Psoas muscle (tissue), 8 donors: ENCODE measurements at places on chromosomes 3 and 15. TPM values are rescaled to one million over a fixed set of nuclear protein-coding genes. Genes with fewer than 3 reads are reported as not detected.

The KIF15 gene
- total RNA-seq, result 0.45 TPM

The WDR93 gene
- total RNA-seq, result not detected

DNA sequence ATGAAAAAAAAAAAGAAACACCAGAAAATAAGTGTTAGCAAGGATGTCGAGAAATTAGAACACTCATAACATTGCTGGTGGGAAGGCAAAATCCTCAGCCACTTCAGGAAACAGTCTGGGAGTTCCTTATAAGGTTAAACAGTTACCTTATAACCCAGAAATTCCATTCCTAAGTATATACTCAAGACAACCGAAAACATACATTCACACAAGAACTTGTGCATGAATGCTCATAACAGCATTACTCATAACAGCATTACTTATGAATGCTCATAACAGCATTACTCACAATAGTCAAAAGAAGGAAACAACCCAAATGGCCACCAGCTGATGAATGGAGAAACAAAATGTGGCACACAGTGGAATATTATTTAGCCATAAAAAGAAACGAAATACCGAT, 34.8 kb upstream of the DCP1A start:
- DNase-seq, result no peak

- DNase-seq, result no peak
Measured at GRCh38 chr3:5143464-5143863, 21.4 kb downstream of the ARL8B start.

DNA sequence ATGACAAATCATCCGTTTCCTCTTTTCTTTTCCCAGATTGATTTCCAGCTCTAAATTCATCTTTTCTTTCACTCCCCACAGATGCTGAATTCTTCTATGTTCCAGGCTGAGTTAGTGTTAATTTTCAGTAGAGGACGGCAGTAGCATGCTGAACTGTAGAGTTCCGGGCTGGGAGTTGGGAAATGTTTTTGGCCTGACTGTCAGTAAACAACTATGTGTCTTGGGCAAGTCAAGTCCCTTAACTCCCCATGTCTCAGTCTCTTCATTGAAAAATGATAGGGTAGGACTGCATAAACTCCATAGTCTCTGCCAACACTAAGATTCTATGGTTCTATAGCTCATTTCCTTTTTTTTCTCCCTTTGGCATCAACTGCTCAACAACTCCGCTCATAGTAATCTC, 333.9 kb downstream of the TIGIT start:
- DNase-seq, result peak; percentile 46

DNA sequence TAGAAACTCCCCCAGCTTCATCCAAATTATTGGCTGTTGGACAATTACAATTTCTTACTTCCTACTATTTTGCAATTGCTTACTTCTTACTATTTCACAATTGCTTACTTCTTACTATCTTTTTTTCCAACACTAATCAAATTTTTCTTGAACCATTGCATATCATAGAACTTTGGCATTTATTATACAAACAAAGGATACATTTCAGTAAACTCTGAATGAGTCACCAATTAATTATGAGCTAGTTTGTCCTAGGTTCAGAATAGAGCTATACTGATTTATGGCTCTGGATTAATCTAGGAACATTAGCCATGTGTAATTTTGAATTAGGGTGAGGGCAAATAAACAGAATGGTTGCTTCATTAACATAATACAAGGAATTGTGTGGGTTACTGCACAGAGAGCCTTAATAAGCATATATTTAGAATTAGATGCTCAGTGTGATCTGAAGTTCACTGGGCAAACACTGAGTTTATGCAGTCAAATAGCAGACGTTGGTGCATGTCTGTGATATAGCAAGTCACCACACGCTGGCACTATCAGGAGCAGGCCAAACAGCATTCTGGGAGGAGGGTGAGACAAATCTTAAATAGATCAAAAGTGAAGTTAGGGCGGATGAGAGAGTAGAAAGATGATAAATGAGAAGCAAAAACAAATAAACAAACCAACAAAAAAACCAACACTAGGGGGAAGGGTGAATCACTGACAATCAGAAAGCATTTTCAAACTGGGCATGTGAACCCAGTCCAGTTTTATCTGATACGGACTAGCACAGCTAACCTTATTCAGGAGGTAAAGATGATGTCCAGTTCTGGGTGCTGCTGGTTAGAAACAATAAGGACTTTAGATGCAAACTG, 21.5 kb downstream of the GABRR3 start:
- no peak for DNase-seq

DNA sequence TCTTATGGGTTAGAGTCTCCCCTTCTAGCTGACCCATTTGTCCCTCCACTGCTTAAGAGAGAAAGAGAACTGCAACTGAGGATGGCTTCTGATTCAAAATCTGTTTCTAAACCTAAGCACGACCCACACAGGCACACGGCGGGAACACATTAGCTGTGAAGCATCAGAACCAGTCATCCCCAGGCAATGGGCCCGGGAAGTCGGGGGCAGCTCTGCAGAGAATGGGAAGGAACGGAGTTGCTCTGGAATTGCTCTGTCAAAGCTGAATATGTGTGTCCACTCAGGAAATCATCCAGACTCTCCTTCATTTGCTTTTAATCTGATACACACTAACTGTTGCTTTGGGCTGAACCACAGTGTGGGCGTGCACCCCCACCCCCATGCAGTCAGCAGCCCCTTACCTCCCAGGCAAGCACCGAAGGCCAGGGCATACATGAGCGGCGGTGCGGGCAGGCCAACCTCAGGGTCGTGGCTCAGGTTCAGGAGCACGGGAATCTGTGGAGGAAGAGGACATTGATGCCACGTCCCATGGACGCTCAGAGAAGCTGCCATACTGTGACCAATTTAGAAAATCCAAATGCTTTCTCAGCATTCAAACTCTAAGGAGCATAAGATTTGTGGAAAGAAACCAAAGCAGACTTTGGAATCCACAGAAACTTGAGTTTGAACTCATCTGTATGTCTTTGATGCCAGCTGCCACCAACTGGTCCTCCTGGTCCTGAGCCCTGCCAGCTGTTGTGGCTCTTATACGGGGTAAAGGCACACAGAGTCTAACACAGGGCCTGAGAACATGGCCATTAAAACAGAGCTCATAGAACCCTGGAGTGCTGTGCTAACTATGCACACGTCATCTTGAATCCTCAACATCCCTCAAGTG, 247.9 kb downstream of the OCA2 start:
- peak; percentile 32 for DNase-seq

DNA sequence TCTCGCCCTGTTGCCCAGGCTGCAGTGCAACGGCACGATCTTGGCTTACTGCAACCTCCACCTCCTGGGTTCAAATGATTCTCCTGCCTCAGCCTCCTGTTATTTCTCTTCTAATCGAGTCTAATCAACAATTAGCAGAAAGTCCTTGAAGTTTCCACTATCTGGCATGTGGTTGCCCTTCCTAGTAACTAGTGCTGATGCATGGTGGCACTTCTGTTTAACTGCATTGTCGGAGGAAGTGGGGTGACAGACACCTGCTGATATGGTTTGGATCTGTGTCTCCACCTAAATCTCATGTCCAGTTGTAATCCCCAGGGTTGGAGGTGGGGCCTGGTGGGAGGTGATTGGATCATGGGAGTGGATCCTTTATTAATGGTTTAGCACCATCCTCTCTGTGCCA, 9.2 kb downstream of the CRTAP start:
- no peak for DNase-seq

- no peak for DNase-seq
Measured at GRCh38 chr3:111326144-111326995, 215.6 kb upstream of the CD96 start.

DNA sequence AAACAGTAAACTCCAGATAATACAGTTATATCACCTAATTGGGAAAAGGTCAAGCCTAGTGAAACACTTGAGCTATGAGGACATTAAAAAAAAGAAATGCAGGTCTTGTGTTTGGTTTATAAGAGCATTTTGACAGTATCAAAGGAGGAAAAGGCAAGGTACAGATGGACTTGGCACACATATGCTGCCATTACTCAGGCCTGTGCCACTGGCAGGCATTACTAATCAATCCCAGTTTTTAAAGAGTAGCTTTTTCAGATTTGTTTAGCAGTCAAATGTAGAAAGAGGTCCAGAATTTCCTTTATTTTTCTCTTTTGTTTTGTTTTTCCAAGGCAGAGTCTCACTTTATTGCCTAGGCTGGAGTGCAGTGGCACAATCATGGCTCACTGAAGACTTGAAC, 38.9 kb downstream of the MDFIC2 start:
- no peak for DNase-seq
